ENCODE measurements at places on chromosomes 7 and 10.

GRCh38 chr10:66625709-66626590 is 299.9 kb upstream of the LRRTM3 start:
- no peak for DNase-seq

DNA sequence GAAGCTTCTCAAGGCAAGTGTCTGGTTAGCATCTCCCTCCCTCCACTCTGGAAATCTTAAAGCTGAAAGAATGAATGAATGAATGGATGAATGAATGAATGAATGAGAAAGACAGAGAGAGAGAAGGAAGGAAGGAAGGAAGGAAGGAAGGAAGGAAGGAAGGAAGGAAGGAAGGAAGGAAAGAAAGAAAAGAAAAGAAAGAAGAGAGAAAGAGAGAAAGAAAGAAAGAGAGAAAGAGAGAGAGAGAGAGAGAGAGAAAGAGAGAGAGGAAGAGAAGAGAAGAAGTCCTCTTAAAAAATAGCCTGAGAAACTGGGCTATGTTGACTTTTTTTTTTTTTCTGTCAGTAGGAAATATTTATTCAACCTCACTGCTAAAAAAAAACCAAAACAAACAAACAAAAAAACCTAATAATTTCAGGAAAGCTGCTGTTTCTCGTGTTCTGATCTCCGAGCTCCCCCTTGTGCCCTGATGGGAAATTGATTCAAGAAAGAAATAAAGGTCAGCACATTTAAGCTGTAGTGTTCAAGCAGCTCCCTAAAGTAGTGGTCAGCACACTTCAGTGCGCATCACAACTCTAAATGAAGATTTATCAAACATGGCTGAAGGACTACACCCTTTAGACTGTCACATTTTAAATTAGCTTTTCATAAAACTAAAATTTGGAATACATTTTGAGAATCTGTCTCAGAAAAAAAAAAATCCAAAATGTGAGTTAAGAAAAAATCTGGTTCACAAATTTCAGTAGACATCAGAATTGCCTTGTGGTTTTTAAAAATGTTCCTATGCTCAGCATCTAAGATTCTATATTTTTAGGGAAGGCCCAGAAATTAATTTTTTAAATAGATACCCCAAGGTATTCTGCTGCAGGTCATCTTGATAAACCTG is 154.3 kb downstream of the ELAPOR2 start:
- DNase-seq, result no peak

DNA sequence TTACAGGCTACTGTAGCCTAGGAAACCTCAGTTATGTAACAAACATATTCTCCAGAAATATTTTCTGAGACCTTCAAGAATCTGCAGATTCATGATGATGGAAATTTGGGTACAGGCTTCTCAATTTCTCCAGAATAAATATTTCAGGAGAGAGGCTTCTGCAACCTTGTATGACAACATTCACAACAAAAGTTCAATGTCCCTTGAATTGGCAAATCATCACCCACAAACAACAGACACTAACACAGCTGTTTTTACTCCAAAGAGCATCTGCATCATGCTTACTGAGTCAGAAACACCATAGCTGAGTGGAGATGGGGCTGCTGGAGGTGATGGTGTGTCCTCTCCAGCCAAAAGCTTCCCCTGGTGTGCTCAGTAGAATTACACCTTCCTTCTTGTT is 9.3 kb upstream of the COBL start:
- no peak for DNase-seq

DNA sequence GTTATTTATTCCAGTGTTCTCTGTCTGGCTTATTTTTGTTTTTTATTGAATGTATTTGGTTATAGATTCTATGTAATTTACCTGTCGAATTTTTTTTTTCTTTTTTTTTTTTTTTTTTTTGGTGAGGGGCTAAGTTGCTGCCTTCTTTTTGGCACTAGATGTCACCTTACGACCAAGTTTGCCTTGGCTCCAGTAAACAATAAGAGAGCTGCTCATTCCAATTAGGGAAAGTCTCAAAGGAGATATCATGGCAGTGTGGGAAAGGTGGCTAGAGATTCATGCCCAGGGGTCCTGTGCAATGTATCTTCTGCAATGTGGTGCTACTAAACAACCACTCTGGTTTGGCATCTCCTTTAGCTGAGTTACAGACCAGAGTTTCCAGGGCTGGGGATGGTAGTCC is 84.0 kb downstream of the PTPN20 start:
- no peak for DNase-seq

DNA sequence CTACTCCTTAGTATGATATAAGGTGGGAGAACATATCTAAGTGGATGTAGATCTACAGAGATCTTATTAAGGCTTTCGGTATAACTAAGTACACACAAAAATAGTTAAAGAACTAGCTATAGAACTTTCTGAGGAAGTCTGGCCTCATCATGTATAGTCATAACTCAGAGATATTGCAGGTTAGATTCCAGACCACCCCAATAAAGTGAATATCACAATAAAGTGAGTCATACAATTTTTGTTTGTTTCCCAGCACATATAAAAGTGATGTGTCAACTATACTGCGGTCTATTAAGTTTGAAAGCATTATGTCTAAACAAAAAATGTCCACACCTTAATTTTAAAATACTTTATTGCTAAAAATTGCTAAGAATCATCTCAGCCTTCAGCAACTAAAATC is 24.7 kb upstream of the SEMA3A start:
- no peak for DNase-seq

DNA sequence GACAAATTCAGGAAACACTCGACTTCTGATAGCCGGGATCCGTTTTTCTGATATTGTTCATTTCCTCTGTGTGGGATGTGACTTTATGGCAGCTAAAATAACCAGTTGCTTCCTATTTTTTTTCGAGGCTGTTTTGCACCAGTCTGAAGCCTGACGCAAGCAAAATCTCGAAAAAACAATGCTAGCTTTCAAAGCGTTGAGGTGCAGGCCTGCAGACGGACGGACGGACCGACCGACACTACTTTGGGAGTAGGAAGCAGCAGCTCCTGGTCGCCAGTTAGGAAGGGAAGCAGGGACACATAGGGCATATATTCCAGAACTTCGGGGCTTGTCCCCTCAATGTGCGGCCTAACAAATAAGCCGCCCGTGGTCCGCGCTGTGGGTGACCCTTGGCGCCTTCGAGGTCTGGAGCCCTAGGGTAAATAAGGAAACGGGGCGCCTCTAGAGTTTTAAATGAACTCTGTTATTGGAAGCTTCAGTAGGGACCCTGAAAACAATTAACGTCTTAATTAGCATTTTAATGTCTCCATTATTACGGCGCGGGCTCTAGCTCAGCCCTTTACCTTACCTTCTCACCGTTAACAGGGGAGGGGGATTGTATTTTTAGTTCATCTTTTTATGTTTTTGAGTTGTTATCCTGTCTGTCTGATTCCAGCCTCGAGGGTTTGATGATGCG is 1.3 kb downstream of the HHEX start:
- peak; percentile 29 for DNase-seq
